ENCODE measurements at places on chromosomes 6 and 20.

GRCh38 chr20:18985551-18985950, 172.0 kb downstream of the SCP2D1 start:
- no peak for DNase-seq

- no peak for DNase-seq
Measured at GRCh38 chr6:22221211-22221610, 75.6 kb downstream of the PRL start.

- DNase-seq: no peak
Measured at GRCh38 chr6:136344420-136344819, 54.8 kb upstream of the BCLAF1 start.

DNA sequence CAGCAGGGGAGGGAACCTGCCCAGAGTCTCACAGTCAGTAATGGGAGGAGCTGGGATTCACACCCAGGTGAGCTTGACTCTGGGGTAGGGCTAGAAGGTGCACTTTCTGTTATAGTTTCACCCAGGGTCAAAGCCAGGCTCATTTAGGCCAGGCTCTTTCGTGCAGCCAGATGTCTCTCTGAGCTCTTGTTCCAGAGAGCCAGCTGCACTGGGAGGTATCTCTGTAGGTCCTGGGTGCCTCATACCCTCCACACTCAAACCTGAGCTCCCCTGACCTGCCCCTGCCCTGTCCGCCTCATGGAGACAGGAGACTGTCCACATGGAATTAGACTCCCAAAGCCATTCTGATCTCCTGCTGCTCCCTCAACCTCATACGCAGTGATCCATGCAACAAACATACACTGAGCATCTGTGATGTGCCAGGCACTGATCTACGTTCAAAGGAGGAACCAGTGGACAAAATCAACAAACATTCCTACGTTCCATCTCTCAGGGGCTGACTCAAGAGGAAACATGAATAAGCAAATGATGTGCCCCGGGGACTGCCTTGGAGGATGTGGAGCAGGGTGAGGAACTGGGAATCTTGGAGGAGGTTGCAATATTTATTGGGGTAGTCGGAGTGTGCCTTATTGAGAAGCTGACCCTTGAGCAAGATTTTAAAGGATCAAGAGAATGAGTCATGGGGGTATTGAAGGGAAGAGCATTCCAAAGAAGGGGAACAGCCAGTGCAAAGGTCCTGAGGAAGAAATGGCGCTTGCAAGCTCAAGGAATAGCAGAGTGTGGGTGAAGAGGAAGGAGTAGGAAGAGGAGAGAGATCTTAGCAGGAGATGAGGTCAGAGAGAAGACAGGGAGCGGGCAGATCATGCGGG, 71.3 kb upstream of the TOX2 start:
- no peak for DNase-seq

- DNase-seq: no peak
Measured at GRCh38 chr6:1703923-1704322, 94.2 kb downstream of the FOXC1 start.

GRCh38 chr6:170186006-170186935, 104.6 kb downstream of the DLL1 start:
- no peak for DNase-seq

DNA sequence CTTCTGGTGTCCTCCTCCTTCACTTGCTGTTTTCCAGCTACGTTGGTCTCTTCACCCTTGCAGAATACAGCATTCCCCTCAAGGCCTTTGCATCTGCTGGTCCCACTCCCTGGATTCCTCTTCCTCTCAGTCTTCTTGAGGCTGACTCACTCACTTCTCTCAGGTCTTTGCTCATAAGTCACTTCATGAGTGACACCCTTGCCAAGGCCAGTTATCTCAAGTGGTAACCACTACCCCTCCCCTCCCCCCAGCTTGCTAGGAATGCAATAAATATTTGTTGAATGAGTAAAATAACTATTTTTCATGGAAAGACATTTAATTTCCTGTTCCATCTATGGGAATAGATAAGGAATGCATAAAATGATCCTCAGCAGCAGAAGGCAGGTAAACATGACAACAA, 131.7 kb downstream of the PLCB4 start:
- DNase-seq: no peak

Data from effector CD8-positive, alpha-beta T cell (primary cell).